ENCODE measurements at places on chromosomes 3 and 15.

DNA sequence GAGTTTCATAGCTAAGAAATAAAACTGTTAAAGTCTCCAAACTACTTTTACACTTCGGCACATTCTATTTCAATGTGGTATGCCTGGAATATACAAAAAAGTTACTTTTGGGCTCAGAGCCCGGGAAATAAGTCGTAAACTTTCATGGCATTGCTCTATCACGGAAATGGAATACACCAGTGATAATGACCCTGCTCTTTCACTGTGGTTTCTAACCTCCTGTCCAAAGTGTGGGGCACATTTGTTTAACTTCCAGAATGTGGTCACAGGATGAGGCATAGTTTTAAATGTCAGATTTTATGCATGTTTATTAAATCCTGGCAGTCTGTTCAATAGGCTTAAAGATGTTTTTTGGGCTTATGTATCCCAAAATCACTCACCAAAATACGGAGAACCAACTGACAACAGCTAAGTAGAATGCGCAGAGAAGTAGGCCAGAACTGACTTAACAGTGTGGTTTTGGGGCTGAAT, 5.1 kb downstream of the CXCR6 start:
- DNase-seq, result no peak

- no peak for DNase-seq
Observed at GRCh38 chr3:132713977-132714727, 8.1 kb downstream of the NPHP3 start.

GRCh38 chr3:152458376-152459117, 189.8 kb downstream of the MBNL1 start:
- no peak for DNase-seq

DNA sequence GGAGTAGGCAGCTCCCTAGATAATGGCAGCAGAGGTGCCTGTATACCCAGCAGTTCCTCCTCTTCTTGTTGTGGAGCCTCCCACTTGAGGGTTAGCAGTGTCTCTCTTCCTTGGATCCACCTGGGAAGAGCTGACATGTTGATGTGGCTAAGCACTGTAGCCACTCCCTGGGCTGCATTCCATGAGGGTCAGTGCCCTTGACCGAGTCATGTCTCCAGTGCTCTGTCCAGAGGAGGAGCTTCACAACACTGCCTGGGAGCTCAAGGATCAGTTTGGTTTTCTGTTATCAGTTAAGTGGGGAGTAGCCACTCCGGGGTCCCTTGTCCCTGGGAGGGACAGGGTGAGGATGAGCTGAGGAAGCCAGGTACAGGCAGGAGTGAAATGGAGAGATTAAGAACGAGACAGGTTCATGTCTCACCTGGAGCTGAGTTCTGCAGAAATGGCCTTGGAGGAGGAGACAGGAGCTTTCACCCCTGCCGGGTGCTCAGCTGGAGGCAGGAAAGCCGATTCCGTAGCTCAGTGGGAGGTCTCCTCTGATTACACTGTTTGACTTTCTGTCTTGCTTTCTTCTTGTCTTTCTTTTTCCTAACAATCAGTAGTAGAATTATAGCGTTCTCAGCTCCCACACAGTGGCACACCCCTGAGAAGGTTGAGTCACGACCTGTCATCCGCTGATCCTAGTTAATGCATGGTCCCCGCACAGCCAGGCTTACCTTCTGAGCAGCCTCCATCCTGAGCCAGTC, 57.9 kb upstream of the SEC22A start:
- DNase-seq, result no peak

GRCh38 chr15:69719527-69720240, 267.1 kb downstream of the RPLP1 start:
- no peak for DNase-seq

Data from Karpas-422 (cell line).